ENCODE measurements at places on chromosomes 5 and 9.

GRCh38 chr9:3825721-3826120 is 299.9 kb upstream of the RFX3 start:
- DNase-seq = no peak

GRCh38 chr5:18798058-18798457 is 1163.8 kb downstream of the TAF11L14 start:
- no peak for DNase-seq

DNA sequence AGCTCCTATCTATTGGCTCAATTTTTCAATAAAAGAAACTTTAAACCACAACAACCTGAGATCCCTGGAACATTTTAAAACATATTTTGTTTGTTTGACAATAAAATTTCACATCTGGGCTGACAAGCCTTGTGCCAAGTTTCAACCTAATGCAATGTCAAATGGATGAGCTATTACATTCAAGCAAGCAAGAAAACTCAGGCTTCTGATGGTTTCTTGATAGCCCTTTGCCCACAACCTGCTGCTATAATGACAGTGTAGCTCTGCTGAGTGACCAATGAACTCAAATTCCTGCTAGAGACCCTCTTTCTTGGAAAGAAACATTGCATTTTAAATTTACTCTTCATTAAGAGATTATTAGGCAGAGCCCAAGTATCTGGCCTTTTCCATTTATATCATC is 472.9 kb downstream of the ARHGEF28 start:
- DNase-seq = no peak

DNA sequence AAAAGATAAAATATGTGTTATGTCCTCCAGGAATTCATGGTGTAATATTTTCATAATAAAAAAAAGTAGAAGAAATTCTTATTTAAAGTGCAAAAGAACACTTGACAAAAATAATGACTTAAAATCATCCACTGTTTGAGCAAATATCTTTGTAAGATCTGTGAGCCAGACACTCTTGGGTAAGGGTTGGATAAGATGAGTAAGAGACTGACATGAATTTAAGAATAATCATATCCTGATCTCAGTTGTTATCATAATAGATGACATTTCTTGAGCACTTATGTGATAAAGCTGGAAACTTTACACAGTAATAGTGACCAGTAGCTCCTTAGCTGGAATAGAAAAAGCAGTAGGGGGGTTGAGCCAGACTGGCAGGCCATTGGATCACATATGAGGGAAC is 40.0 kb upstream of the ADRB2 start:
- DNase-seq = no peak

GRCh38 chr5:89981878-89982773 is 427.4 kb downstream of the CETN3 start:
- no peak for DNase-seq

Measured in tibial nerve (tissue), 4 donors.